ENCODE measurements at places on chromosomes 11 and 22.

GRCh38 chr11:125370561-125371389 is 125.3 kb downstream of the FEZ1 start:
- no peak for DNase-seq

DNA sequence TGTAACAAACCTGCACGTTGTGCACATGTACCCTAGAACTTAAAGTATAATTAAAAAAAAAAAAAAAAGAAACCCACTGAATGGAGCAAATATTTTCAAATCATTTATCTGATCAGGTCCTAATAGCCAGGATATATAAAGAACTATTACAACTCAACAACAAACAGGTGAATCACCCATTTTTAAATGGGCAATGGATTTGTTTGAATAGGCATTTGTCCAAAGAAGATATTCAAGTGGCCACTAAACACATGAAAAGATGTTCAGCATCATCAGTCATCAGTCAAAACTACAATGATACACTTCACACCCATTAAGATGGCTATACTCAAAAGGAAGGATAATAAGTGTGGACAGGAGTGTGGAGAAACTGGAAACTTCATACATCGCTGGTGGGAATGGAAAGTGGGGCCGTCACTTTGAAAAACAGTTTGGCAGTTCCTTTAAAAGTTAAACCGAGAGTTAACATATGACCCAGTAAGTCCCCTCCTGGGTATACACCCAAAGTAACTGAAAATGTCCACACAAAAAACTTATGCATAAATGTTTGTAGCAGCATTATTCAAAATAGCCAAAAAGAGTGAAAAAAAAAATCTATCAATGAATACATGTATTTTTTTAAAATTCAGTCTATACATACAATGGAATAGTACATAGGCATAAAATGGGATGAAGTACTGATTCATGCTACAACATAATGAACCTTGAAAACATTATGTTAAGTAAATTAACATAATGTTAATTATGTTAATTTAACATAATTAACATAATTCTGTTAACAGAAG is 53.1 kb downstream of the ARRB1 start:
- DNase-seq: no peak

DNA sequence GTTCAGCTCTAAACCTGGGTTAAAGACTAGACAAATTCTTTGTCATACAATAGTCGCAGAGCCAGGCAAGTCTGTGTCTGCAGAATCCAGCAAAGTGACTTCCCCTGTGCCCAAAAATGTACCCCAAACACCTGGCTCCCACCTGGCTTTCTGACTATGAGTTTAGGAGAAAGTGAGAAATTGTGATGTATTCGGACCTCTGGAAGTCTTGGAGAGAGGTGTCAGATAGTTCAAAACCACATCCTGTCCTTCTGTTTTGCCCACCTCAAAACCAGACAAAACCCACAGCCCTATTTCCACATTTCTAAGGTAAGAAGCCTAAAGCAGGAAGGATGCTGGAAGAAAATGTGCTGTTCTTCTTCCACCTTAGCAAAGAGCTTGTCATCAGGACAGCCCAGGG is 63.8 kb upstream of the CLMP start:
- no peak for DNase-seq

- DNase-seq: no peak
Measured at GRCh38 chr11:112946866-112947265, 14.4 kb upstream of the NCAM1 start.

Data from inflammatory macrophage (primary cell).